ENCODE measurements at places on chromosomes 6 and 20.

- DNase-seq = no peak
Measured at GRCh38 chr6:20227350-20227749, 15.1 kb upstream of the MBOAT1 start.

DNA sequence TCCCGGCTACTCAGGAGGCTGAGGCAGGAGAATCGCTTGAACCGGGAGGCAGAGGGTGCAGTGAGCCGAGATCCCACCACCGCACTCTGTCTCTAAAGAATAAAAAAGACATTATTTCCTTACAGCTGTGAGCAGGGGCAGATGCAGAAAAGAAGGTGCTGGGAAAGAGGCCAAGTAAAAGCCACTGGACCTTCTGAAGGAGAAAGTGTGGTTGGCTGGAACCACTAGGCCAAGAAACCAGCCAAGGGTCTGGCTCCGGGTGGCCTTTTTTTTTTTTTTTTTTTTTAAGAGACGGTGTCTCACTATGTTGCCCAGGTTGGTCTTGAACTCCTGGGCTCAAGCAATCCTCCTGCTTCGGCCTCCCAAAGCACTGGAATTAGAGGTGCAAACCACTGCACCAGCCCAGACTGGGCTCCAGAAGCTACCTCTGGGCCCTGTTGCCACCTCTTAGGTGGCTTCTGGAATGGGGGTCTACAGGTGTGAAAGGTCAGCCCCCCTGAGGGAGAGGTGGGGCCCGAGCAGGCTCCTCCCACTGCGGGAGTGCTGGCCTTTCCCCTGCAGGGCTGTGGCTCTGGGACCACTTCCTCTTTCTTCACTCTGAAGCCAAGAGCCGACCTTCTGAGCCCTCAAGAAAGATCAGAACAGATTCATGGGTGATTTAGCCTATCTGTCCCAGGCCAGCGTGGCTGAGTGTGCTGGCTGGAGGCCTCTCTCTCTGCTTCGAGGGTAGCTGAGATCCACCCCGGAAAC, at the start of gene FGD2:
Gene FGD2 (plus strand): TSS at position 595 of the 750 bp plus-strand sequence. CDS start 163 bp downstream, outside the sequence.
- DNase-seq = no peak

DNA sequence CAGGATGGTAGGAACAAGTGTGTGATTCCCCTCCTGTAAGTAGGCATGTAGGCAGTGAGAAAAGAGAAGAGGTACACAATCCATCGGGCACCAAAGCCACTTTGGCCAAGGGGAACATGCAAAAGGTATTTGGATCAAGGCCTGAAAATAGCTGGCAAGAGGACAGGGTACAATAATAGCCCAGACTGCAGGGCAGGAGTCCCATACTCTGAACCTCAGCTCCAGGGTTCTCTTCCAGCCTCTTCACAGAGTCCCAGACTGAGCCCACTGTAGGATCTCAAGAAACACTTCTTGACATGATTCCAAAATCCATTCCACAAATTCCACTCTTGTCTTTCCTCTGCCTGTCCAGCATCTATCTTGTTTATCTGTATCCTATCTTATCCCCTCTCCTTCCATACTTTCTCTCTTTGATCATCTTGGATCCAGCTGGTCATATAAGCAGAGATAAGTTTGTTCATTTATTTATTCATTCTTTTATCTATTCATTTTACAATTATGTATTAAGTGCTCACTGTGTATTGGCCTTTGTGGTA, 19.7 kb downstream of the ACSS2 start:
- no peak for DNase-seq

GRCh38 chr6:9623985-9624384, 790.9 kb downstream of the TFAP2A start:
- no peak for DNase-seq

GRCh38 chr6:132132422-132132821, 181.2 kb upstream of the CCN2 start:
- DNase-seq = no peak

- DNase-seq = peak; percentile 90
Measured at GRCh38 chr20:32484958-32485769, 100.0 kb downstream of the NOL4L start.

DNA sequence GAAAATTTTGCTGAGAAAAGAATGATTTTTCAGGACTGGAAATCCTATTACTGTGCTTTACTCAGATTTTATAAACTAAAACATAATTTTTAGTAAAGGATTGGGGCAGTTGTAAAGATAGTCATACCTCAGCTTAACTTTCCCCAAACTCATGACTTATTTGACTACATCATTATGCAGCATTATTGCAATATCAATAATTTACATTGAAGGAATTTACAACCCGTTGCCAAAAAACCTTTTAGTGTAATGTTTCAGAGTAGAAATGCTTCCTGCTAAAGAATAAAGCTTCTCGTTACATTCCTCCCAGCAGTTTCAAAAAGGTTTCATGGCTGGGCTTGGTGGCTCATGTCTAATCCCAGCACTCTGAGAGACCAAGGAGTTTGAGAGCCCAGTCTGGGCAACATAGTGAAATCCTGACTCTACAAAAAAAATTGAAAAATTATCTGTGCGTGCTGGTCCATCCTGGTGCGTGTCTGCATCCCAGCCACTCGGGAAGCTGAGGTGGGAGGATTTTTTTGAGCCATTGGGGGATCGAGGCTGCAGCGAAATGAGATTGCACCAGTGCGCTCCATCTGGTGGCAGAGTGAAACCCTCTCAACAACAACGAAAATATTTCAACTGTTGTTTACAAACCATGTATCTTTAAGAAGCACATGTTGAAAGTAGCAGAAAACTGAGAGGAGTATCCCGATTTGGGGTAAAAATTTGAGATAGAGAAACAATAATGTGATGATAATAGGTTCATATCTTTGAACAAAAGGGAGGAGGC, 4.4 kb downstream of the AMD1 start:
- peak; percentile 31 for DNase-seq

- no peak for DNase-seq
Measured at GRCh38 chr6:165652766-165653165, 10.3 kb downstream of the PDE10A start.

GRCh38 chr6:99607416-99608036, 893 bp downstream of the PRDM13 start:
- DNase-seq = peak; percentile 66

- DNase-seq = no peak
Measured at GRCh38 chr20:1830240-1830639, 65.0 kb upstream of the SIRPA start.

DNA sequence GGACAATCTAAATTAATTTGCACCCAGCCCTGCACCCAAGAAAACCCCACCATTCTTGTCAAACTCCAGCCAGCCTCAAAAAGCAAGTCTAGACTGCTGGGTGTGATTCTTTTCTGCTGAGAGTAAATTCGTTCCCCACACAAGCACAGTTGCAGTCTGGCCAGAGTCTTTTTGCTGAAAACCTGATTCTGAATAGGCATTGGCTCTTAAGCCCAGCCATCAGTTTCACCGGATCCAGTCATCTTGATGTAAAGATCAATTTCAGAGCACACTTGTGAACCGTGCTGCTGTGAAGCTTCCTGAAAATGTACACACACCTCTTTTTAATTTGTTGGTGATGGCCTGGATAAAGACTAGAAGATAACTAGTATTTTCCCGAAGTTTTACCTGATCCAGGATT, 159.4 kb upstream of the GGTLC1 start:
- no peak for DNase-seq

DNA sequence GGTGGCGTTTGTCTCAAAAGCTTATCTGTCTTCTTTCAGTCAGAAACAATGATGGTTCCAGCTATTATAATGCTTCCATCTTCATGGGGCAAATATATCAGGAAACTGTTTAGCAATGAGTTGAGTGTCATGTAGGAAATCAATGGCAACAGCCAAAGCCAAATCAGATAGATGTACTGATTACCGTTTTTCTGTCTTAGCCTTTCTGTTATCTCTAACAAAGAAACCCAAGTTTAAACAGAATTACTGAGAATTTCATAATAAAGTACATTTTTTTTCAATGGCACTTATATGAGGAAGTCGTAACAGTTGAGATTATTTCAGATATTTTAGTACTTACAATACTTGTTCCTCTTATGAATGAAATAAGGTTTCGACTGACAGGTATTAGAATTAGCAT, 1.2 kb downstream of the NOX3 start:
- no peak for DNase-seq

GRCh38 chr6:38144365-38144945, 324.9 kb downstream of the ZFAND3 start:
- DNase-seq = no peak

DNA sequence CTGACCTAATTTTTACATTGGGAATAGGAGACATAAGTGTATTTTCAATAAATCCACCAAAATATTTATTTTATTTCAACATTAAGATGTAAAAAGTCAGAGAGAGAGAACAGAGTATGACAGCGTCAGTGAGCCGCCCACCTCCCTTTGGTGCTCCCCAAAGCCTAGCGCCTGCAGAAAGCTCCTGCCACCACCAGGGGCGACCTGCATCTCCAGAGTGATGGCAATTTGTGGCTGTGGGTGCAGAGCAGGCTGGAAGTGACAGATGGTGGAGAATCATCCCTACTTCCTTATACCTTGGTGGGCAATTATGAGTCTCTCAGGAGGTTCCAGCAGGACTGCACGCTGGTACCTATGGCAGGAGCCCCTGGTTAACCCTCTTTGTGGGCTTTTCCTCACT, 87.3 kb downstream of the PTPRT start:
- DNase-seq = no peak

- no peak for DNase-seq
Measured at GRCh38 chr6:89682991-89683390, 44.4 kb upstream of the LYRM2 start.

DNA sequence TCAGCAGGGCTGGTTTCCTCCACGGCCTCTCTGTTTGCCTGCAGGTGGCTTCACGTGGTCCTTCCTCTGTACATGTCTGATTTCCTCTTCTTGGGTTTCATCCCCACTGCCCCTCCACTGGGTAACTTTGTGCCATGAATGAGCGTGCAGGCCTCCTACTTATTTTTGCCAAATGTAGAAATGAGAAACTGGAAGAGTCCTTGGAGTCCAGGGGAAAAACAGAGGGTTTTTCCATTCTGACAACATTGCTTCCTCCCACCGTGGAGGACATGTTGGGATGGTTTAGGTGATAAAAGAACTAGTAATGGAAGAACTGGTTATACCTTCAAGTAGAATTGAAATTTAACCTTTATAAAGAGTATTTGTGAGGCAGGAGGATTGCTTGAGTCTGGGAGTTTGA, 699.5 kb downstream of the QKI start:
- DNase-seq = no peak

- no peak for DNase-seq
Measured at GRCh38 chr20:2093159-2093781, 8.4 kb upstream of the STK35 start.

DNA sequence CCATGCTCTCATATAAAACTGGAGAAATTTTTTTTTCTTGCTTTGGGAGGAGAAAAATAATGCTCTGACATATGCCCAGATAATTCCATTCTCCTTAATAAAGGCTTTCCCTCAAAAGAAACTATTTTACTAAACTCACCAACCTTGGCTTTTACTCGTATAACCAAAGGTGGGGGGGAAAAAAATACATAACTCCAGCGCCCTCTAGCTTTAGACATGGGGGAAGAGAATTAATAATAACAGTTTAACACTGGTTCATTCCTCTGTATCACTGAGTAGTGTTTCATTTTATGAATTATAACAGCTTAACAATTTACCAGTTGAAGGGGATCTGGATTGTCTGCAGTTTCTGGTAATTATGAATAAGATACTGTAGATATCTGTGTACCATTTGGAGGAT, 1226.1 kb downstream of the GRIK2 start:
- DNase-seq = peak; percentile 9

DNA sequence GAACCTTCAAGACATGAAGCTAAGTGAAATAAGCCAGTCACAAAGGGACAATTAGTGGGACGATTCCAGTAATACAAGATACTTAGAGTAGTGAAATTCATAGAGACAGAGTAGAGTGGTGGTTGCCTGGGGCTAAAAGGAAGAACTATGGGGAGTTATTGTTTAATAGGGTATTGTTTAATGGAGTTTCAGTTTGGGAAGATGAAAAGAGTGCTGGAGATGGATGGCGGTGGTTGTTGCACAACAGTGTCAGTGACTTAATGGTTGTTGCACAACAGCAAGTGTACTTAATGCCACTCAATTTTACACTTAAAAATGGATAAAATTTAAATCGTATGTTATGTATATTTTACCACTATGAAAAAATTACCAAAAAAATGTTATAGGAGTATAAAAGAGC, 209.7 kb upstream of the TENT5A start:
- DNase-seq = no peak

DNA sequence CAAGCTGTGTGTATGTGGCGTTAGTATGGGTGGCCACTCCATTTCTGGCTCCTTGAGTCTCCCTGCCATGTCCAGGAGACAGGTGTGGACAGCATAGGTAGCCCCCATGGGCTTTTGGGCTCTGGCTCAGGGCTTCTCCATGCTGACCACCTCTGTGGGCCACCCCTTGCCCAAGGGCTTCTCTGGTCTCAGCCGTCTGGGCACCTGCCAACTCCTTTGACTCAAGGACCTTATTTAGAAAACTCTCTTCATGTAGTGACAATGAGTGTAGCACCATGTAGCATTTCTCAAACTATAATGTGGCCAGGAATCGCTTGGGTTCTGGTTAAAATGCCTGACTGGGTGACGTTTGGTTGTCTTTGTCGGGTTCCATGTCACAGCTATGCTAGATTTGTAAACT, 5.1 kb upstream of the GTSF1L start:
- no peak for DNase-seq

Measured in retina (tissue), 1 donor.